ENCODE measurements at places on chromosomes 3 and 15.
A peak's percentile ranks its signal among the peaks of the same experiment; 100 is the strongest.

DNA sequence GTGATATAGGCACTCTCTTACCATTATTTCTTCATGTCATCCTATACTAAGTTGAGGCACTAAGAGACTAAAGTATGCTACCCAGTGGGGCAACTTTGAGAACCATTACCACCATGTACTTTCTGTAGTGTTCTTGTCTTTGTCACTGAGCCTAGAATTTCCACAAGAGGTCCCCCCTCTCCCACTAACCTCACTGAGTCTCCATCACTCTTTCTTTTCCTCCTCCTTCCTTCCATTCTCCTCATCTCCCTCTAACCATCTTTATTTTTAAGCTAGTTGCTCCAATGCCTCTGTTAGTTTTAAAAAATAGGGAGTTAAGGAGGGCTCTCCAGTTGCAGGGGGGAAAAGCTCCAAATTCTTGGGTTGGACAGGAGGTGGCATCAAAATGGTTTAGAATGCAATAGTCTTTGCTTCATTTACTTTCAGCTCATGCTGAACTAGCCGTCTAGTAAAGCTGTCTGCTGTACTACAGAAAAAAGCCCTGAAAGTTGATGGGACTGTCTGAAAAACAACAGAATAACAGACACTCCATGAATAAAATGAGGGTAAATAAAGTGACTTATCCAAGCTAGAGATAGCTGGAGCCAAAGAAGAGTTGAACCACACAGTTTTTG is 85.1 kb upstream of the MYRIP start:
- H3K4me1 ChIP-seq = no peaks in the 10 kb centered on the region
- no peaks in the 10 kb centered on the region for H3K27me3 ChIP-seq
- H3K36me3 ChIP-seq = no peaks in the 10 kb centered on the region
- no peak overlapping the region for H3K27ac ChIP-seq
- DNase-seq = no peak

GRCh38 chr15:82239685-82240391 is 22.7 kb downstream of the EFL1 start:
- no peaks in the 10 kb centered on the region for H3K27me3 ChIP-seq
- peaks cover 33% of the 10 kb centered on the region for H3K36me3 ChIP-seq
- H3K4me1 ChIP-seq = peaks cover 14% of the 10 kb centered on the region
- no peak overlapping the region for H3K27ac ChIP-seq
- no peak for DNase-seq

DNA sequence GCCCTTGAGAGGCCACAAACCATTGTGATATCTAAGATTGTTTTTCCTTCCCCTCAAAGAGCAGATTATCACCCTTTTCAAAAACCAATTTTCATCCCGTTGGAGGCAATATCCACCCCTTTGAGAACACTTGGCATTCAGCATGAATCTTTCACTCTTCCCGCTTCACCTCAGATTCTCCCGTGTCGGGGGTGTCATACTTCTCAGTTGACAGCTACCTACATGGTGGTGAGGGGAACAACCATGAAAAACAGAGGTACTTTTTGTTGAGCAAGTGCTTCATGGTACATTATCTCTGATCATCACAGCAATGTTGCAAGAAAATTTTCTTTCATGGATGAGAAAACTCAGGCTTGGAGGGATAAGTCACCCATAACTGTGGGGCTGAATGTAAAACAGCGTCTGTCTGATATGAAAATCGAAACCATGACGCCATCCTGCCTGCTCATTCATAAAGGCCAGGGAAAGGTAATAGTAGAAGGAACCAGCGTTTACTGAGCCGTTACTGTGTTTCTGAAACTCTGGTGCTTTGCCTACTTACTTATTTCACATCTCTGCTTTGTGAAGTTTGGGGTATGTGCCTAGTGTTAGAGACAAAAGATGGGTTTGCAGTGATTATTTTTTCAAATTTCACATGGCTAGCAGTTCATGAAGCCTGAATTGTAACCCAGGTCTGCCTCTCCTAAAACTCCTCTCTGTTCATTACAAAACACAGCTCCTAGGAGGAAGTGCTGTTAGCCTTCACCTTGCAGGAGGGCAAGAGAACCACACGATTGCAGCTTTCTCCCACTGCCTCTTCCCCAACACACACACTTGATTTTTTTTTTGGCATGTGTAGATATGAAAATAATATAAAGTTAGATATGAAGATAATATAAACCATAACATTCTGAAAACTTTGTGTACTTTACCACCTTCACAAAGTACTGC is 35.4 kb downstream of the SV2B start:
- H3K27ac ChIP-seq = no peak overlapping the region
- no peaks in the 10 kb centered on the region for H3K4me1 ChIP-seq
- DNase-seq = no peak
- H3K4me3 ChIP-seq = no peak overlapping the region

DNA sequence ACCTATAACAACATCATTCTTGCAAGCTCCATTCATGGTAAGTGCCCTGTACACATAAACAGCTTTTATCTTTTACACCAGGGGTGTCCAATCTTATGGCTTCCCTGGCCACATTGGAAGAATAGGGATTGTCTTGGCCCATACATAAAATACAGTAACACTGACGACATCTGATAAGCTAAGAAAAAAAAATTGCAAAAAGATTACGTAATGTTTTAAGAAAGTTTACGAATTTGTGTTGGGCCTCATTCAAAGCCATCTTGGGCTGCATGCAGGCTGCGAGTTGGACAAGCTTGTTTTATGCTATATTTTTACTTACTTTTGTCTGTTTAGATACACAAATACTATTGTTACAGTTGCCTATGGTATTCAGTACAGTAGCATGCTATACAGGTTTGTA is 31.6 kb downstream of the ZNF654 start:
- H3K36me3 ChIP-seq = peaks cover 32% of the 10 kb centered on the region
- no peak overlapping the region for H3K27ac ChIP-seq
- H3K27me3 ChIP-seq = no peaks in the 10 kb centered on the region
- no peak for DNase-seq
- H3K4me1 ChIP-seq = no peaks in the 10 kb centered on the region

DNA sequence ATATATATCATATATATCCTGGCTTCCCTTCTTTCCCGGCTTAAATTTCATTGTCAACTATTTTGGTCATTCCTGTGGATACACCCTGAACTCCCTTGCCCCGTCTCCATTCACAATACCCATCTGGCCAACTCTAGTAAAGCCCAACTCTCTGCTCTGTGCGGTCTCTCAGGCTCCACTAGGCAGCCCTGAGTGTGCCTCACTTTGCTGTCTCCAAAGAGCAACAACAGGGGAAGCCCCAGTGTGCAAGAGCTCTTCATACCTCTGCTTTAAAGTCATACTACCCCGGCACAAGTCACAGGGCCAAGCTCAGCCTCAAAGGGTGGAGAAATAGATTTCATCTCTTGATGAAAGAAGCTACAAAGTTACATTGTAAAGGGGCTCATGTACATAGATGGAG is 18.9 kb upstream of the FEM1B start:
- peaks cover 24% of the 10 kb centered on the region for H3K27me3 ChIP-seq
- H3K4me3 ChIP-seq = no peak overlapping the region
- H3K4me1 ChIP-seq = peaks cover 5% of the 10 kb centered on the region
- DNase-seq = no peak
- H3K36me3 ChIP-seq = no peaks in the 10 kb centered on the region

DNA sequence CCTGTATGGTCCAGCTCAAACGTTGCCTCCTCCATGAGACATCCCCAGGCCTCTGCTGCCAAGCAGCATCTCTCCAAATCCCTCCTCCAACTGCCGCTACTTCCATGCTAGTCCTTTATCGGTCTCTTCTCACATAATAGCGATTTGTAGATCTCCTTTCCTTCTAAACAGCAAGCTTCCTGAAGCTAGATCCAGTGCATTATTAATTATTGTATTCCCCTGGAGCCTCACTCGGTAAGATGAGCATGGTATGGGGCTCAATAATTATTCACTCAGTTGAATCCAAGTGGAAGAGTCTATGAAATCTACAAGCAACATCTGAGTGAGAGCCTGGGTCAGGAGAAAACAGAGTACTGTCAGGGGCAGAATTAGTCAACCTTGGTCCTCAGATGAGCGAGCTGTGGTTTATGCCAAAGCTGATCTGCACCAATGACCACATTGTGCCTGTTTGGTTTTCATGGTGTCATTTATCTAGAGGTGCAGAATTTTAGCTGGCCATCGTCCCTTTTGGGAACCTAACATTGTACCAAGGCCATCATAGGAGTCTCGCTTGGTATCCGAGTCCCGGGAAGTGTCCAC is 93.8 kb upstream of the UBE2E1 start:
- H3K36me3 ChIP-seq = peaks cover 14% of the 10 kb centered on the region
- H3K27me3 ChIP-seq = peaks cover 6% of the 10 kb centered on the region
- DNase-seq = peak; percentile 11
- H3K4me3 ChIP-seq = no peak overlapping the region

- H3K27me3 ChIP-seq = no peaks in the 10 kb centered on the region
- H3K36me3 ChIP-seq = peaks cover 19% of the 10 kb centered on the region
- DNase-seq = no peak
- H3K4me3 ChIP-seq = peak overlapping the region; percentile 42
- H3K27ac ChIP-seq = peak overlapping the region; percentile 97
- H3K4me1 ChIP-seq = peaks cover 47% of the 10 kb centered on the region
Observed at GRCh38 chr3:30629746-30630145, 23.3 kb downstream of the TGFBR2 start.

GRCh38 chr15:96947296-96948229 is 617.1 kb downstream of the NR2F2 start:
- peaks cover 34% of the 10 kb centered on the region for H3K27me3 ChIP-seq
- H3K36me3 ChIP-seq = no peaks in the 10 kb centered on the region
- no peaks in the 10 kb centered on the region for H3K4me1 ChIP-seq
- no peak for DNase-seq
- no peak overlapping the region for H3K27ac ChIP-seq

GRCh38 chr3:151548195-151548594 is 87.3 kb upstream of the IGSF10 start:
- DNase-seq = no peak
- H3K36me3 ChIP-seq = no peaks in the 10 kb centered on the region
- peaks cover 5% of the 10 kb centered on the region for H3K27me3 ChIP-seq
- no peak overlapping the region for H3K4me3 ChIP-seq
- no peak overlapping the region for H3K27ac ChIP-seq
